Fibroblast of skin of left quadriceps (primary cell): ENCODE measurements at places on chromosomes 1 and 21.

GRCh38 chr1:192654591-192655251 lies 18.8 kb downstream of the RGS13 start:
- DNase-seq = peak; percentile 21

- no peak for DNase-seq
Measured at GRCh38 chr1:181001091-181001780, 21.4 kb downstream of the STX6 start.

DNA sequence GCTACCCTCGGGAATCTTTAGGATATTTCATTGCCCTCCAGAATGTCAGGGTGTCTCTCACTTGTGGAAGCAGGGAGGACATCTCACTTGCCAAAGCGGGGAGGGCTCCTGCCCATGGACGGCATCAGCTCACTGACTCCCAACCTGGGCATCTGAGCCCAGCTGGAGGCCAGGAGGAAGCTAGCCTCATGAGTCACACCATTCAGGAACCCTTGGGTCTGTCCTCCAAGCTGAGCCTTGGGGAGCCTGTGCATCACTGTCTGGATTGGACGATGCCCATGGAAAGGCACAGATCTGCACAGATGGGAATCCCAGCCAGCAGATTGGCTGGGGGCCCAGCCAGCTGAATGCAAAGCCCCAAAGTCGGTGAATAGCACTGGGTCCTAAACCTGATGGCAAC lies 25.2 kb downstream of the WNT3A start:
- no peak for DNase-seq

DNA sequence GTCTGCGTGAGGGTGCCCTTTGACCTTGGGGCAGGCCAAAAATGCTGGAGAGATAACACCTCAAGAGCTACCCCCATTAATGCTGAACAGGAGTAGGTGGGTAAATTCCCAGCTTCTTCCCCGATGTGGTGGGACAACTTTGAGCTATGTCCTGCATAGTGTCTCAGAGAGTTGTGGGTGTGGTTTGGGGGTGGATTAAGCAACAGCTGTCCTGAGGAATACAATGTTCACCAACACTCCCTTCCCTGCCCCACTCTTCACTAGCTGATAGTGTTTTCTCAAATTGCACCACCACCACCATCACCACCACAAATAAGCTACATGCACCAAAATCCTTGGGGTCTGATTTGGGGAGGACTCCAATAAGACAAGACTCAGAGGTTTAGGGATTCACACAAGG lies 258.4 kb downstream of the HLX start:
- no peak for DNase-seq

DNA sequence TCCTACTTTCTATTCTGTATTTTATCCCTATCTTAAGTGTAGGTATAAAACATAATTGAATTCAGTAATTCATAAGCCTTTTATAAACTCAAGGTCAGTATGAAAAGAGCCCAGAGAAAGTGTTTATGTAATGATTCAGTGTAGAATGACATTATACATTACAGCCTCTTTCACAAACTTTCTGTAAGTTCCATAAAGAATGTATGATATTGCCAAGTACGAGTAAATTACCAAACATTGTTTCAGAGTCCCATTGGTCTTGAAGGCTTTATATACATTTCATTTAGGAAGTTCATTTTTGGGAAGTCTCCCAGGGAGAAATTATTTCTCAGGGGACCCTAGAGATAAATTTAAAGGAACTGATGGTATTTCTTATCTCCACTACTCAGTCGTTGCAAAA lies 37.8 kb upstream of the VAMP3 start:
- DNase-seq = no peak

GRCh38 chr1:109642626-109643025 lies 13.3 kb upstream of the GSTM4 start:
- DNase-seq = no peak

- DNase-seq = no peak
Measured at GRCh38 chr21:21915816-21916215, 917.6 kb downstream of the NCAM2 start.

GRCh38 chr1:18953731-18954231 lies 2.7 kb downstream of the IFFO2 start:
- no peak for DNase-seq

DNA sequence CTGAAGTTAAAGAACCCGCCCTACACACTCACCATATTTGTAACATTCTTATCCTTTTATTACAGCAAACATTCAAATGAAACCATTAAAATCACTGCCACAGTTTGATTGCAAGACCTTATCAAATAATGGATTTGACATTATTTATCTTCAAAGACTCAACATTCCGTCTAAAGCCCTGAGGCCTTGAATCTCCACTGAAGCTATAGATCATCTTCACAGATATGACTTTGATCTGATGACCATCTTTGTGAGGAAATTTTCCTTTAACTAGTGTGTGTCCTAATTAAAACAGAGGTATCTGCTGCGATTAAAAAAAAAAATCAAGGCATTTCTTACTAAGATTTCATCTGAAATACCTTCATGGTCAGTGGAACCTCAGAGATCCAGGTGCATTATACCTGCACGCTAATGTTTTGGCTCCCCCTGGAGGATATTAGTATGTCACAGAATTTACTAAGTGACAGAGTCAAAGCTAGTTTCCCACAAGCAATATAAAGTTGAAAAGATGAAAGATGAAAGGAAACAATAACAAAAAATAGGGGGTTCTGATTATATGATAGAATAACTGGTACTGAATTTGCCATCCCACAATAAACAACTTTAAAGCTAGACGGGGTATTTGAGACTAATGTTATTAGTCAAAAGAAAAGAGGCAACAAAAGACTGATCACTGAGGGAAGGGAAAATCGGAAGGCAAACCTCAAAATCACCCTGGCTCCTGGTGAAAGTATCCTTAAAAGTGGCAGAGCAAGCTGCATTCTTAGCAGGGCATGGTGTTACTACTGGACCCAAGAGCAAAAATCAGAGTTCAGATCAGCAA lies 923.4 kb downstream of the NCAM2 start:
- no peak for DNase-seq

DNA sequence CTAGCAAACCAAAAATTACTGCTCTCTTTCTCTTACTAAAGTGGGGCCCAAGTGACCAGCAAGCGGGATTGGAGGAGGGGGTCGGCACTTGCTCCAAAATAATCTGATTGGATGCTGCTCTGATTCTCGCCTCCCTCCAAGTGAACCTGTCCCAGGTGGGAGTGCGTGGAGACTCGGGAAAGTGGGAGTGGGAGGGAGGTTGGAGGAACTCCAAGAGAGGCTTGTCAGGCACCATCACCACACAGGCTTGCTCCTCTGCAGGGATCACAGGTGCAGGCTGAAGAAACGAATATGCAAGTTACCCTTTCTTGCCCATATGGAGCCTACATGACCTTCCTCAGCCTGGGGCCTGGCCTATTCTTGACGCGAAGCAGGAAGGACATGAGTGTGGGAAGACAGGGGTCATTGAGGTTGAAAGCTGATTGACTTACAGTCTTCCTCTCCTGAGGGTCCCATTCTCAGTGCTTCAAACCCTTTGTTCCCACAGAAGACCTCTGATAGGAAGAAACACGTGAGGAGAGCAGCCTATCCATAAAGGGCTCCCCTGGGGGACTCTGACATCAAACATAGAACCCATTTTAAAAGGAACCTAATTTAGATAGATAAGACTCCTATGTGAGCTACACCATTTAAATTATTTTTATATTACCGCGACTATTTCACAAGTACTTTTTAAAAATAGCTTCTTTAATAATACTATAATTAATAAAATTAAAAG lies 14.2 kb downstream of the RGS8 start:
- DNase-seq = no peak

DNA sequence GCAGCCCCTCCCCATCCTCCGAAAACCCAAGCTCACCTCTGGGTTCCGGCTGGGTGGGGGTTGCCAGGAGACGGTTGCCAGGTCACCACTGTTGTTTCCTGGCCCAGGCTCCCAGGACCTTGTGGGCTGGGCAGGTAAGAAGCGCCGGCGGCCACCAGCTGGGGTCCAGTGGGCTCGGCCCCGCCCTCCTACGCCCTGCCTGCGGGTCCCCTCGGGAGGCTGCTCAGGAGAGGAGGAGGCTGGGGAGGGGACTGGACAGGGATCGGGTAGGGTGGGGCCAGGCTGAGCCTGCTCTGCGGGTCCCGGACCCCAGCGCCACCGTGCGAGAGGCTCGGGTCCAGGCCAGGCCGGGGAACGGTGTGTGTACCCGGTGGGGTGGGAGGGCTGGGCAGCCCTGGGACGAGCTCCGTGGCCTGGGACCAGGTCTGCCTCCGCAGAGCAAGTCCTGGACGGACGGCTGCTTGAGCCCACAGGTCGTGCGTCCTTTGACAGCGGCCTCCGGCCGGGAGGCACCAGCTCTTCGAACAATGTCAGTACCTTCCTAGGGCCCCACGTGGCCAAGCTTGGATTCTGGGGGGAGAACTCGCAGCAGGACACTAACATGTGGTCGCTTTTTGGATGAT lies at the start of gene TTLL10:
TSS of gene TTLL10 (plus strand) at position 88 of the 623 bp plus-strand sequence. CDS start 5,336 bp downstream, outside the sequence.
- DNase-seq = no peak

DNA sequence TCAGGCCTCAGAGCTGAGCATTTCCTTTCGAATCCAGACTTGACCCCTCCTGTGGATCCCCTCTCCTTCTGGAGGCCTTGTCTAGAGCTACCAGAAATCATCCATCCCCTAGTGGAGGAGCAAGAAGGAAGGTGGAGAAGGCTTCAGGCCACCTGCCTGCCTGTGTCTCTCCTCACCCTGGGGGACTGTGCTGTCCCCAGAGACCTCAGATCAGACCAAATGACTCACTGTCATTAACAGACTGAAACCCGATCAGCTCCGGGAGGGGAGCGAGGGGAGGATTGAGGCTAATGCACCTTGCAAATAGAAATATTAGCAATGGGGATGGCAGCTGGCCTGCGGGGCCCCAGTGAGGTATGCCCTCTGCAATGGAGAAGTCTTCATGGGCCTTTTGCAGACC lies 2.1 kb downstream of the MYBPH start:
- no peak for DNase-seq

GRCh38 chr1:39845569-39846566 lies 37.4 kb downstream of the TRIT1 start:
- DNase-seq = peak; percentile 57

DNA sequence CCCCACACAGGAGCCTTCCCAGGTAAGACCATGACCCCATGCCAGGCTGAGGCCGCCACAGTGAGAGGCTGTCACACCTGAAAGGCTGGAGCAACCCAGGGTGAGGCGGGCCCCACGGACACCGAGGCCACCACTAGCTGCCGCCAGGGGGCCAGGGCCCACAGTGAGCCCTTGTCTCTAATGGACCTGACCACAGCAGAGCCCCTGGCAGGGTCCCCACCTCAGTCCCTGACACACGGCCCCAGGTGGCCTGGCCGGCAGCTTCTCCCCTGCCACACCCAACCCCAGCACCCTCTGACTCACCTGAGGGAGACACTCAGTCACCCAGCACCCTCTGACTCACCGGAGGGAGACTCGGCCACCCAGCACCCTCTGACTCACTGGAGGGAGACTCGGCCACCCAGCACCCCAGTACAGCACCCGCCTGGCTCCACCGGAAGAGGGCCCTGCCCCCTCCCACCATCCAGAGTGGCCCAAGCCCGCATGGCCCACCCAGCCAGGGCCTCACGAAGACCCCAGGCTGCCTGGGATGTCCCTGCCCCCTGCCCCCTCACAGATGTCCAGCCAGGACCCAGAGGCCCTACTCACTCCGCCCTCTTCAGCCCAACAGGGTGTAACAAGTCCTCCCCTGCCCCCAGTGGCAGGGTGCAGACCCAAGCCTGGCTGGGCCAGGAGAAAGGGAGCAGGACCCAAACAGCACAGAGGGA lies 4.4 kb downstream of the DVL1 start:
- DNase-seq = no peak

GRCh38 chr1:19967808-19968207 lies 11.6 kb downstream of the PLA2G2A start:
- no peak for DNase-seq

GRCh38 chr1:226697929-226698544 lies 41.0 kb downstream of the ITPKB start:
- DNase-seq = no peak

GRCh38 chr1:203627398-203627797 lies 766 bp downstream of the ATP2B4 start:
- DNase-seq = no peak

DNA sequence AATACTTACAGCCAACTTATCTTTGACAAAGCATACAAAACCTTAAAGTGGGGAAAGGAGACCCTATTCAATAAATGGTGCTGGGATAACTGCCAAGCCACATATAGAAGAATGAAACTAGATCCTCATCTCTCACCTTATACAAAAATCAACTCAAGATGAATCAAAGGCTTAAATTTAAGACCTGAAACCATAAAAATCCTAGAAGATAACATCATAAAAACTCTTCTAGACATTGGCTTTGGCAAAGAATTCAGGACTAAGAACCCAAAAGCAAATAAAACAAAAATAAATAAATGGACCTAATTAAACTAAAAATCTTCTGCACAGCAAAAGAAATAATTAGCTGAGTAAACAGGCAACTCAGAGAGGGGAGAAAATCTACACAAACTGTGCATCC lies 335.6 kb upstream of the PBX1 start:
- DNase-seq = no peak

DNA sequence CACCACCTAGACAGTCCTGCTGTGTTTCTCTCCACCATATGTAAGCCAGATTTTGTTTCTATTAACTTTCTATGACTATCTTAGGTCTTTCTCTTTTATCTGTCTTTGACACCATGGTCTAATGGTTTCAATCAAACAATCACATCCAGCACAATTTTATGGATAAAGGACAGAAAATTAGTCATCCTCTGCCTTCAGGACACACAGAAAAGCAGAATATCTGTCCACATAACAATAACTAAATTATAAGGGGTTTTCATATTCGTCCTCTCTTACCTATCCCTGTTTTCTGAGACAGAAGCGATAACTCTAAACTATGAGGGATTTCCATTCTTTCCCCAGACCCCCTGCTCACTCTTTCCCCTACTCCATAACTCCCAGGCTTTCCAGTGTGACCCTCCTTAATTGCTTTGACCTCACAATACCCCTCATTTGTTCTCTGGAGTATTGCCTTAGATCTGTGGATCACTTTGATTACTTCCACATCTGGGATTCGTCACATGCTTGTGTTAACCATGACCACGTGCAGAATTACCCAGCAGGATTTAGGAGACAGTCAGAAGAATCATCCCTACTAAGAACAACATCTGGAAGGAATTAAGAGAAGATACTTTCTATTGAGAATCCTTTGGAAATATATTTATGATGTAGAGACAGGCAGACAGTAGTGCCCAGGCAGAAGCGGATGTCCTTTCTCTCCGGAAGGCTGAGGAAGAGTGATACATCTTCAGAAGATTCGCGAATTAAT lies 108.2 kb upstream of the GREM2 start:
- DNase-seq = peak; percentile 86

DNA sequence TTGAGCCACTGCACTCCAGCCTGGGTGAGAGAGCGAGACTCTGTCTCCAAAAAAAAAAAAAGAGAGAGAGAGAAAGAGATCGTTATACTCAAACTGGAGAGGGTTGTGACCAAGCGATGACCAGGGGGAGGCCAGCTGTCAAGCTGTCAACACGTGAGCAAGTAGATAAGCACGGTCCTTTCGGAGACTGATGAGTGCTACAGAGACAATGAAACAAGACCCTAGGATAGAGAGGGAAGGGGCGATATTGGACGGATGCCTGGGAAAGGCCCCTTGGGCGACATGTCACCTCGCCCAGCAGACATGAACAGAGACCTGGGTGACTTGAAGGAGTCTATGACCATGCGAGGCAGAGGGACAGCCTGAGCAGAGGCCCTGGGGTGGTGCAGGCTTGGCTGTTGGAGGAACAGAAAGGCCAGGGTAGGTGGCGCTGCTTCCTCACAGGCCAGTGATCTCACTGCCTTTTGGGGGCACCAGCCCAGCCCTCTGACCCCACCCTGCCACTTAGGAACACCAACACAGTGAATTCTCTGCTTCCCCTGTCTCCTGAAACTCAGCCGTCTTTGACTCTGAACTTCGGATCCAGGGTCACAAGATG lies 100.8 kb upstream of the IFFO2 start:
- DNase-seq = no peak

GRCh38 chr1:47471163-47471562 lies 33.3 kb downstream of the FOXD2 start:
- no peak for DNase-seq
